ENCODE measurements at places on chromosomes 2 and 18.

- DNase-seq, result no peak
- no peak overlapping the region for H3K27ac ChIP-seq
- no peaks in the 10 kb centered on the region for H3K27me3 ChIP-seq
- H3K4me3 ChIP-seq, result no peak overlapping the region
- H3K4me1 ChIP-seq, result no peaks in the 10 kb centered on the region
Measured at GRCh38 chr2:6845312-6845711, 20.4 kb downstream of the CMPK2 start.

GRCh38 chr2:231399046-231399852, 3.7 kb downstream of the B3GNT7 start:
- peak overlapping the region; percentile 79 for H3K27ac ChIP-seq
- H3K36me3 ChIP-seq, result no peaks in the 10 kb centered on the region
- H3K4me3 ChIP-seq, result no peak overlapping the region
- no peaks in the 10 kb centered on the region for H3K27me3 ChIP-seq
- DNase-seq, result peak; percentile 68

DNA sequence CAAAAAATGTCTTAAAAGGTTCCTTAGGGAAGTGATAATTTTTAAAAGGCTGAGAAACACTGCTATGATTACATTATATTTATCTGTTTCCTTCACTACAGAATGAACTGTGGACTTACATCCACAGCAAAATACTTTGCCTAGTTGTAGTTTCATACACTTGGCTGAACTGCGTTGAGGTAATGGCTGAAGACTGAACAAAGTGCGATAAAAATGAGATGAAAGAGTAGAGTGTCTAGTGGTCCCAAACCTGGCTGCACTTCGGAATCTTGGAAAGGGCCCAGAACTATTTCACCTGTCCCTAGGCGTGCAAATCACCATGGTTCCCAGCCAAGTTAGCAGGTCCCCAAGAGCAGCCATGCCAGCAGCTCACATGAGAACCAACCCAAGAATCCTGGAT, 18.2 kb upstream of the IHH start:
- no peak overlapping the region for H3K27ac ChIP-seq
- DNase-seq, result no peak
- no peaks in the 10 kb centered on the region for H3K36me3 ChIP-seq

DNA sequence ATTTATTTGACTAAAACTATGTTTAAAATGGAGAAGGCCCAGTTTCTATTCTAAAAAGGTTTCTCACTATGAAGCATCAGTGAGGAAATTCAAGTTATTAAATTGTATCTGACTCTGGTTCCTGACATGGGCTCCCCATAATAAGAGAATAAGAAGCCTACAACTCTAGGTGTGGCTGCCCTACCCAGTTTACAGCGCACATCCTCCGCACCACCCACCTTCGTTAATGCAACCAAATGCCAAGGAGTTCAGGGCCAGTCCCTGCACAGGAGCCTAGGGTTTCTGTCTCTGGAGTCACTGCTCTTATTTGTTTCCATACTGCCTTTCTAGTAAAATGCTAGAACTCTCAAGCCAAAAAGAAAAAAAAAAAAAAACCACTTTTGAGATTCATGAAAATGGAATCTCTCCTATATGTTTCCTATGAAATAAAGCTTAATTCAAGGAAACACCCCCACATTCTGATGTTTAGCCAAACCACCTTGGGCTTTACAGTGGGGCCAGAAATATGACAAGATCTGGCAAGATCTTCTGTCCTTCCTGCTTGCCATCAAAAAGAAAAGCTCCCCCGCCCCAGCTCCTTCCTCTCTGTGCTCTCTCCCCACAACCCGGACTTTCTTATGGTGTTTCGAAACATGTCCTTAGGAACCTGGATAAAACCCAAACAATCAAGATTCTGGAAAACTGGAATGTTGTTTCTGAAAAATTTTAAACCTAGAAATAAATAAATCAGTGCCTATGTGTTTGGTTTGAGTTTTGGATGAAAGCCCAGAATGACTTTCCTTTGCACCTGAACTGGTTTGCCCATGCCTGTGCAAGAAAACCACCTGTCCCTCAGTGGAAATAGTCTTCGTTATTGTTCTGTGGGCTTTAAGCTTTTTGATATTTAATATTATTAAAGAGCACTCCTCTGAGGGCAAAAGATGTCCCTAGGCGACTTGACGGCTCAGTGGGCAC, 136.7 kb downstream of the SP3 start:
- no peak overlapping the region for H3K27ac ChIP-seq
- no peaks in the 10 kb centered on the region for H3K36me3 ChIP-seq
- no peak for DNase-seq
- H3K4me3 ChIP-seq, result no peak overlapping the region
- peaks cover 3% of the 10 kb centered on the region for H3K4me1 ChIP-seq

All from ovary (tissue), 10 donors.